ENCODE measurements at places on chromosomes 4 and X.

- no peak for DNase-seq
Observed at GRCh38 chr4:100799761-100800539, 282.1 kb upstream of the EMCN start.

DNA sequence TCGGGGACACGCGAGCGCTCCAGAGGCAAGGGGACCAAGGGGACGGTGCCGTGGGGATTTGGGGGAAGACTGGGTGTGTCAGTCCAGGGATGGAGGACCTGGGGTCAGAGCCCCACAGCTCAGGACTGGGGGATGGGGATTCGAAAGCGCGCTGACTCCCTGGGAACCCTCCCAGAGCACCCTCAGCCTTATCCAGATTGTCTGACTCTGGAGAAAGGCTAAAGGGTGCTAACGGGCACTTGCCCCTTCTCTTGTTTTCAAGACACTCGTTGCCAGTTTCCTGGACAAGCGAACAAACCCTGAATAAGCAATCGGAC, 1.1 kb downstream of the DOCK11 start:
- no peak for DNase-seq

DNA sequence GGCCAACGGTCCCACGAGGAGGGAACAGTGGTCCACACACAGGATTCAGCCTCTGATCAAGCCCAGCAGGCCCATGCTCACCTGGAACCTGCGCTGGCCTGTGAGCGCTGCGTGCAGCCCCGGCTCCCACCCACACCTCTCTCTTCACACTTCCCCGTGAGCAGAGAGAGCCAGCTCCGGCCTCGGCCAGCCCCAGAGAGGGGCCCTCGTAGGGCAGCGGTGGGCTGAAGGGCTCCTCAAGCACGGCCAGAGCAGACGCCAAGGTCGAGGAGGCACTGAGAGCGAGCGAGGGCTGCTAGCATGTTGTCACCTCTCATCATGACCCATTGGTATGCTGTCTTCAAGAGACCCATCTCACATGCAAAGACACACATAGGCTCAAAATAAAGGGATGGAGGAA, 83.0 kb upstream of the FMR1 start:
- DNase-seq, result no peak

- no peak for DNase-seq
Observed at GRCh38 chr4:137082061-137082460, 450.2 kb downstream of the PCDH18 start.

GRCh38 chrX:123648028-123648810, 84.6 kb downstream of the THOC2 start:
- peak; percentile 1 for DNase-seq

GRCh38 chrX:131650637-131651410, 107.0 kb downstream of the OR13H1 start:
- no peak for DNase-seq

- DNase-seq, result no peak
Observed at GRCh38 chrX:115562480-115562847, 1.5 kb downstream of the PLS3 start.

GRCh38 chr4:20983763-20984575, 283.7 kb downstream of the PACRGL start:
- no peak for DNase-seq

DNA sequence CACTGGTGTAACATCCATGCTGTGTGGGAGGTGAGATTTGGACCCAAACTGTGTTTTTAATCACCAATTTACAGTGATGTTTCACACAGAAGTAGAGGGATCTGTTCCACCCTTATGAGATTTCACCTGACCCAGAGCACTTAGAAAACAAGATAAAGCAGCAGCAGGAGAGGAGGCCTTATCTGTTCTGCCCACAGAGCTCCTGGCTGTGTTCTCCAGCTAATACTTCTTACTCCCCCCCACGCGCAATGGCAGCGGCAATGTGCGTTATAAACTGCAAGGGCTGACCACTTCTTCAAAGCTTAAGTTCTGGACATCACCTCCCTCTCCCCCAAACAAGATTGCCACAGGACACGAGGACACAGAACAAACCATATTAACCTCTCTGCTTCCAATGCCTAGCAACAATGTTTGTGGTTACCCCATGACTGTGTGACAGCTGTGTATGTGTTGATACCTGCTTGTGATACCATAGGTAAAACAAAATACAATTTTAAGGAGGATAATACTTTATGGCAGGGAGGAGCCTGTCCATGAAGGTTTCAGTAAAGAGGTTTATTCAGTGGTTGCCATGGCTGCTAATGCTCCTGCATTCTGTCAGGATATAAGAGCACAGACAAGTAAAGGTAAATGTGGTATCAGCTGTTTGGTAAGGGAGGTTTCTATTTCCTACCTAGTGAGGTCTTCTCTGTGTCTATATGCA, 210.0 kb downstream of the SOWAHB start:
- no peak for DNase-seq

- DNase-seq, result no peak
Observed at GRCh38 chr4:153223930-153224329, 19.7 kb downstream of the TRIM2 start.

DNA sequence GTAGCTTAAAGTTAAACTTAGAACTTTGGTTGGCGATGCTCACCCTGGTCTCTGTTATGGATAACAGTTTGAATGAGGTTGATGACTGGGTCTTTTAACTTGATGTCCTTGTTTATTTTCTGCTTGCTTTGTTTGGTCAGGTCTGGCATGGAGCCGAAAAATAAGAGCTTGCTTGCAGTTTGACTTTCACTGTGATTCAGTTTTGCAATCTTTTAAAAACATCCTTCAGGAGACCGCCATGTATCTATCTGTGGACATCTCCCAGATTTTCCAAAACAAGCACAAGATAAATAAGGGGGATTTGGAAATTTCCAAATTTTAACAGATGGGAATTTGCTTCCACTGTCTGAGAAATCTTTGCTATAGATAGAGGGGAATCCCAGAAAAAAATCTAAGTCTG, 246.7 kb downstream of the PALLD start:
- DNase-seq, result no peak

GRCh38 chr4:3525532-3526430, 6.4 kb downstream of the LRPAP1 start:
- no peak for DNase-seq

All from CD4-positive, alpha-beta T cell treated with Interleukin-12 subunit alpha and Interleukin-12 subunit beta, for 1 hour (primary cell).